ENCODE measurements at places on chromosomes 4 and X.
A peak's percentile ranks its signal among the peaks of the same experiment; 100 is the strongest.

GRCh38 chr4:24158031-24158430 lies 268.2 kb upstream of the PPARGC1A start:
- DNase-seq = no peak

DNA sequence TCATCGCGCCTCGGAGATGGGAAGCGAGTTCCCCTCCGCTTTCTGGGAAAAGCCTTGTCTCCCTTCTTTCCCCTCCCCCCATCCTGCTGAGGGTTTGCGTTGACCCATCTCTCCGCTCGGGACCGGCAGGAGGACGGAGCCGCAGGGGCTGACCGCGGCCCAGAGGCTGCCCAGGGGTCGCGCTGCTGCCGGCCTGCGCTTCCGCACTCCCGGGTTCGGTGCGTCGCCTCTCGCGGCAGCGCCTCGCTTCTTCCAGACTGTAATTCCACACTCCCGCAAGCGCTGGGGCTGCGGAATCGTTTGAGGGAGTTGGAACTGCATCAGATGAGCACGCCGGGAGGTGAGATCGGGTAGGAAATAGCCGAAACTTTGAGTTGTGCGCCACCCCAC lies 88.3 kb downstream of the BCOR start:
- no peak for DNase-seq

- no peak for DNase-seq
Measured at GRCh38 chr4:93780080-93780479, 48.5 kb upstream of the ATOH1 start.

DNA sequence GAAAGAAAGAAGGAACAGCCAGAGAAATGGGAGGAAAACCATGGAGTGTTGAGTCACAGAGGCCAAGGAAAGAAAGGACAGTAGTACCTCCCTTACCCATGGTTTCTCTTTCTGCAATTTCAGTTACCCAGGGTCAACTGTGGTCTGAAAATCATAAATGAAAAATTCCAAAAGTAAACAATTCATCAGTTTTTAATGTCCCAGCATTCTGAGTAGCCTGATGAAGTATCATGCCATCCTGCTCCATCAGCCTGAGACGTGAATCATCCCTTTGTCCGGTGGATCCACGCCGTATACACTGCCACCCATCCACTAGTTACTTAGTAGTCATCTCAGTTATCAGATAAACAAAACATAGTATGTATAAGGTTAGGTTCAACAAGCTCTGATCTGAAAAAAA lies 114.2 kb downstream of the COMMD8 start:
- DNase-seq = no peak

- DNase-seq = no peak
Measured at GRCh38 chr4:25900310-25900709, 13.7 kb upstream of the SMIM20 start.

- no peak for DNase-seq
Measured at GRCh38 chr4:122453384-122453995, 3.0 kb downstream of the IL2 start.

- no peak for DNase-seq
Measured at GRCh38 chr4:184937745-184938144, 80.5 kb upstream of the HELT start.

DNA sequence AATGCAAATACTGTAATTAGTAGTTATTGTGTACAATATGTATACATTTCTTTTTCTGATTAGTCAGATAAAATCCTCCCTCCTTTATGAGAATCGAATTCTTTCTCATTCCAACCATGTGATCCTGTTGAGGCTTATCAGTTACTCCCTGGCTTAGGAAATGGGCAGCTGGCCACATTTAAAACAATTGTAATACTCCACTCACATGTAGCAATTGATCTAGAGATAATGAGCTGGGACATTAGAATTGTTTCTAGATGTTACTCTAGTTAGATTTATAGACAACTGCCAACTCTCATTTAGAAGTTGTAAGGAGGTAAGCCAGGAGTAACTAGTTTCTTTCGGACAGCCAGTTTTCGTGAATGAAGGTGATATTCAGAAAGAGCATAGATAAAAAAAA lies 859.3 kb upstream of the AADAT start:
- no peak for DNase-seq

- DNase-seq = peak; percentile 16
Measured at GRCh38 chrX:47751670-47752069, 85.0 kb upstream of the ZNF81 start.

GRCh38 chr4:119797238-119797894 lies 168.8 kb upstream of the PDE5A start:
- no peak for DNase-seq

DNA sequence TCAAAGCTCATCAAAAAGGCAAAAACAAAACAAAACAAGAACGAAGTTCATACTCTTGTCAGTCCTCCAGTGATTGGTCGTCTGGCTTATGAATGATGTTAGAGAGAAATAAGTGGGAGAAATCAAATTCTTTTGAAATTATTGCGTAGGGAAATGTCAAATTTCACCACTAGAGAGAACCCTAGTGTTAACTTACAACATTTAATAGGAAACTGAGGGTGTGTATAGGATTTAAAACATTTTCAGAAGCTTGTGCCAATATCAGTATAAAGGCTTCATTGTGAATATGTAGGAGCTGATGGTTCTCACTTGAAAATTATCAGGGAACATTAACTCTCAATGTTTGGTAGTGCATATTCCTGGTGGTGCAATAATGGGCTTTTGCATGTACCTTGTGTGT lies 17.4 kb downstream of the ADH6 start:
- DNase-seq = no peak

DNA sequence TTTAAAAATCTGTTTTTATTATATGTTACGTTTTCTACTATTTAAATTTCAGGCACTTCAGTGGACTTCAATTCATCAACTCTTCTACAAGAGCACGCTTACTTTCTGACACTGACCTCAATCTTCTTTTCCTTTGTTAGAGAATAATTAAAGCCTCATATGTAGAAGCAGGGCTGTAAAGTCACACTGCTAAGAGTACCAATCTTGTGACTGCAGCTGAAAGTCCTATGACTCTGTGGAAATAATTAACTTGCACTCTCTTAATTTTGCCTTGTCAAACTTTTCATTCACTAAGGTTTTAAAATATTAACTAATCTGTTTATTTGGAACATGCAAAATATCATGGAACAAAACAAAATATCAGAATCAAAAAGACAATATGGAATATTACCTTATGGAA lies 498.1 kb downstream of the PCDH10 start:
- no peak for DNase-seq

DNA sequence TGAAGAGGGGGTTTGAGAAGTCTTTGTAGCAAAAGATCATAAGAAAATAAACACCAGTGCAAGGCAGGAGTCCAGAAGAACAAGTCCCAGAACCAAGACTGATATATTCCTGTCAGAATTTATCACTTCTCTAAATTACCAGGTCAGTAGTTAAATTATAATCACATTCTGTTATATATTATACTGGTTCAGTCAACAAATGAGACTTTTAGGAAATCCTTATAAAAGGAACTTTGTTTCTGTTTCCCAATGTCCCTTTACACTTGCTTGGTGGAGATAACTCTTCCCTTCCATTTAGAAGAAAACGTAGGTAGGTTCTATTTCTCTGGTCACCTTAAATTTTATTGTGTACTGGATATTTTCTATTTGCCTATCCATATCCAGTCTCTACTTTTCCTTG lies 21.1 kb downstream of the GBA3 start:
- DNase-seq = no peak

DNA sequence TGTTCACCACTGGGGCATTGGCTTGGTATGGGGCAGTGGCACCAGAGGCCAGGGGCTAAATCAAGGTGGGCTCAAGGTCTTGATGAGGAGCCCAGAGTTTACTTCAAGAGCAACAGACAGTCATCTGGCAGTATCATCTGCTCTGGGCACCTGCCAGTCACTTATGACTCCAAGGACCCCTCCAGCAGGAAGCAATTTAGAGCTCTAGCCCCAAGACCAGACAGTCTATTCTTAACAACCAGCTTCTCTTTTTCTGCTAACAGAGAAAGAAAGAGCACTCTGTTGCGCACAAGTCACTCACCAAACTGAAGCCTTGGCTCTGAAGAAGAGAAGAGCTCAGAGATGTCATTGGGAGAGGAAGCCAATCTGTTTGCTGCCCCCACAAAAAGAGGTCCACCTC lies 309.2 kb downstream of the HS3ST1 start:
- no peak for DNase-seq

GRCh38 chrX:56759736-56760409 lies 30.8 kb downstream of the NBDY start:
- no peak for DNase-seq

GRCh38 chrX:26559855-26560254 lies 343.9 kb downstream of the MAGEB5 start:
- no peak for DNase-seq

DNA sequence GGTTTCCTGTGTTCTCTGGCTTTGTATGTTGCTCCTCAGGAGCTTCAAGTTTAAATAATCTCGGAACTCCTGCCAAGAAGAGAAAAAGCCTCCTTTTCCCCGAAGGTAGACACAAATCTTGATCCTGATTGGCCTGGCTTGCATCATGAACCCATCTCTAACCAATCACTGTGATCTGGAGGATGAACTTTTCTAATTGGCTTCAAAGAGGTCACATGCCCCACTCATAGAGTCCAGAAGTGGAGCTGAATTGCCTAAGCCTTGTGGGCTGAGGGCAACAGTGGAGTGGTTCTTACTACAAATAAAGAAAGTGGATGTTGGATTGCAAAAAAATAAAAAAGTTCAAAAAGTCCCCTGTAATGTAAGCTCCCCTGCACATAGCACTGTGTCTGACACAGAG lies 245.9 kb downstream of the MID1IP1 start:
- no peak for DNase-seq

GRCh38 chr4:8132947-8133705 lies 25.5 kb downstream of the ABLIM2 start:
- DNase-seq = no peak

DNA sequence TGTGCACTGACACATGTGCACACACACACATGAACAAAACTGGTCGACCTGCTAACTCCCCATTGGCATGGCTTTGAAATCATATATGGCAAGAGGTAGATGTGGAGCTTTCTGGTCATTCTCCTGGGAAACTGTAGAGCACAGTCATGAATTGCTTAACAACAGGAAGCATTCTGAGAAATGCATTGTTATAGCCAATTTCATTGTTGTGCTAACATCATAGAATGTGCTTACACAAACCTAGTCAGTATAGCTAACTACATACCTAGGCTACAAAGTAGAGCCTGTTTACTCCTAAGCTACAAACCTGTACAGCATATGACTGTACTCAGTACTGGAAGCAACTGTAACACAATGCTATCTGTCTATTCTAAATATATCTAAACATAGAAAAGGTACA lies 134.2 kb upstream of the SH3RF1 start:
- no peak for DNase-seq
